NCI-H1048 (cell line): ENCODE measurements at places on chromosomes 11 and 22.

DNA sequence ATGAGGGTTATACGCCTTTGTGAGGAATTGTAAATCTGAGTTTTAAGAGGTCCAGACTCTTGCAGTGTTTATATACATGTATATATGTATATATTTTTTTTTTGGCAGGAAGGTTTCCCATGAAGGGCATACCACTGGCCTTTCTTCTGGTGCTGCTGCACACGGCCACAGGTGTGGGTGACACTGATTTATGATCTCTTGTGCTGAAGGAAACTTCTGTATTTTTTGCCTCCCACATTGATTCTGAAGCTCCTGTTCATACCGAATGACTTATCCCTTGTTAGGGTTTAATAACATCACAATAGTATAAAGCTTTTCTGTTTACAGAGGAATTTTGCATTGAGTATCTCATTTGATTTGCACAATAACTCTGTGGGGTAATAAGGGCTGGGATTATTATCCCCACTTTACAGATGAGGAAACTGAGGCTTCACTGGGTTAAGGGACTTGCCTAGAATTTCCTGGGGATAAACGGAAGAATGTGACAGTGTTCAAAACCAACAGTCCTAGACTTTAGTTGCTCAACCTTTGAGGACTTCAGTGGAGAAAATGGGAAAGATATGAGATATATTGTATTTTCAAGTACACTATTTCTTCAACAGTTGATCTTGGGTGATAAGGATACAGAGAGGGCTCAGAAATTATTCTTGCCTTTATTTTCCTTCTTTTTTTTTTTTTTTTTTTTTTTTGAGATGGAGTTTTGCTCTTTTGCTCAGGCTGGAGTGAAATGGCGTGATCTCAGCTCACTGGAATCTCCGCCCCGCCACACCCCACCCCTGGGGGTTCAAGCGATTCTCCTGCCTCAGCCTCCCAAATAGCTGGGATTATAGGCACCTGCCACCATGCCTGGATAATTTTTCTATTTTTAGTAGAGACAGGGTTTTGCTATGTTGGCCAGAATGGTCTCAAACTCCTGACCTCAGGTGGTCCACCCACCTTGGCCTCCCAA, 70.1 kb downstream of the MICAL2 start:
- DNase-seq = no peak

DNA sequence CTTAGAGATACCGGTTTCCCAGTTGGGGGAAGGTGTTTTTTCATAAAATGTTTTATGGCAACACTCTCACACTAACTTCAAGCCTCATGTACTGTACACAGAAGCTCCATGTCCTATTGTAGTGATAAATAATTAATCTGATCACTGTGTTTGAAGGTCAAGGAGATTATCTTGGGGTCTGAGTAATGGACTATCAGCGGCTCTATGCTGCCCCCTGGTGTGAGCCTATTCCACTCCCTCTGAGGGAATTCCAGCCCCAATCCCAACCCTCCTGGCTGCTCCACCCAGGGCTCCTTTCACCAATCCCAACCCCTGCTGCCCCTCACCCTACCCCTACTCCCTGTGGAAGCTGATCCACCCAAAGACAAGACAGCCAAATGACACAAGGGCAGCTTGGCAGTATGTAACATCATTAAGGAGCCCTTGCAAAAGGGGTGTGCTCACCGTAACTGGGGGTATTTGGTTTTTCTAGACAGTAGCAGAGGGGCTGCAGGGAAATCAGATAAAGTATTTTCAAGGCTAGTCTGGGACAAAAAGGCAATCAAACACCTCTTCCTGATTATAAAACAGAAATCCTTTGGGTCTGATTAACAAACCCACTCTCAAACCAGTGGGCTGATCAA, 22.3 kb downstream of the HPS4 start:
- no peak for DNase-seq

GRCh38 chr11:73216465-73216864, 1.6 kb upstream of the P2RY2 start:
- DNase-seq = no peak

- DNase-seq = no peak
Observed at GRCh38 chr22:28015046-28015425, 96.0 kb upstream of the PITPNB start.

GRCh38 chr11:91654686-91655085, 569.9 kb upstream of the FAT3 start:
- no peak for DNase-seq

- DNase-seq = no peak
Observed at GRCh38 chr22:43011079-43011478, 3.9 kb downstream of the PACSIN2 start.

GRCh38 chr22:17199003-17199731, 20.1 kb downstream of the ADA2 start:
- no peak for DNase-seq

GRCh38 chr22:37330200-37331033, 48.1 kb downstream of the CYTH4 start:
- DNase-seq = no peak

DNA sequence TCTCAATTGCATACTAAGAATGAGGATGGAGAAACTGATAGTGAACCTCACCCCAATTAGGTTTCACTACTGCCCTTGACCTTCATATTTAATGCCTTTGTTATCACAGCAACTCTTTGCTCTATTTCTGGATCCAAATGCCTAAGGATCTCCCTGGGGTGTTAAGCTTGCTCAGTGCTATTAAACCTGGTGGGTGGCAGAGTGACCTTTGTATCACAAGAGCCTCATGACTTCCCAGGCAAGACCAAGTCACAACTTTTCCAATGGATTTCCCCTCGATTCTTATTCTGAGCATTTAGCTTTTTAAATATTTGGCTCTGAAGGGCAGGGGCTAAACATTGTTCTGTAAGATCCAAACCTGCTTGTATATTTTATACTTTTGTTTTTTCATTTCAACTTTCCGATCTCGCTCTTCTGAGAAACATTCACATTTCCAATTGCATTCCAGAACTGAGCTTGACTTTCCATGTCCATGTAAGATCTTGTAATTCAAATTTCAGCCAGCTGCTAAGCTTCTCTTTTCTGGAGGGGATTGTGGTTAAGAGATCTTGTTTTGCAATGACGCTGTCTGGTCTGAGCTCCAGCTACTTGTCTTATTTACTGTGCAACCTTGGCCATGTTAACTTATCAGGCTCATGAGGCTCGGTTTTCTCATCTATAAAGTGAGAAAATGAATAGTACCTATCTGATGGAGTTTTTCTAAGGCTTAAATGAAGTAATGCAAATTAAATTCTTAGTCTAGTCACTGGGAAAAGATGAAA, 6.4 kb upstream of the EHF start:
- no peak for DNase-seq

DNA sequence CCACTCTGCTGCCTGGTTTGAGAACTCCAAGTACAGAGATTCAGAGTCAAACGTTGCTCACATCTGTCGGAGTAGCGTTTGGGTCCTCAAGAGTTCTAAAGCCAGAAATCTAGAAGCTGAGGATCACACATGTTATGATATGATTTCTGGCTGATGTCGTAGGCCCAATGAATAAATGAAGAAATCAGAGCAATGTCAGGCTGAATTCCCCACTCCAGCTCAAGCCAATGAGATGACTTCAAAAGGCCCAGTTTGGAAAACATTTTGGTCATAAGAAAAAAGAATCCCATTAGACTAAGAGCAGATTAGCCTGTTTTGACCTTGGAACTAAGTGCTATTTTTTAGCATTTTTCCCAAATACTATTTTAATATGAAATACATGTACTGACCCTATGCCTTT, 106.7 kb downstream of the ETS1 start:
- no peak for DNase-seq

DNA sequence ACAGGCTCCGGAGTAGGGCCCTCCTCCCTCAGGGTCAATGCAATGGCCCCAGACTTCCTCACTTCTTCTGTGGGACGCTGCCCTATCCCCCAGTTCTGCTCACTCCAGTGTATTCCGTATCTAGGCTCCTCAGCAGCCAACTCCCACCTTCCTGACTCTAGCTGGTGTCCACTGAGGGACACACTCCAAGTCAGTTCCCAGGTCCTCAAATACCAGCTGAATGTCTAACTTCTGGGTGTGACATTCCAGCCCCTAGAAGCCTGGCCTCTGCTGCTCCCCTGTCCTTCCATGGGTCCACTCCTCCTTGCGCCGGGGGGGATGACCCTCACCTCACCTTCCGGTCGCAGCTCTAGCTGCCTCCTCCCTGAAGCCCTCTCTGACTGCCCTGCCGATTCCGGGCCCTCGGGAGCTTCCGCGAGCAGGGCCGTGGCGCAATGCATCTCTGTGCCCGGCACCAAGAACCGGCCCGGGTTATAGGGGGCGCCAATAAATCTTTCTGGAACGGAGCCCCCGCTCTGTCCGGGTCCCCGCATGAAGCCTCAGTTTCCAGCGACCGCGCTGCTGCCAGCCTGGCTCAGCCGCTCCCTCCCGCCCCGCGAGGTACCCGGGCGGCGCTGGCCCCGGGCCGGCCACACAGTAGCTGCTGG, 15.4 kb downstream of the BAD start:
- DNase-seq = no peak

- DNase-seq = no peak
Observed at GRCh38 chr22:37610480-37611129, 2.0 kb downstream of the GGA1 start.

DNA sequence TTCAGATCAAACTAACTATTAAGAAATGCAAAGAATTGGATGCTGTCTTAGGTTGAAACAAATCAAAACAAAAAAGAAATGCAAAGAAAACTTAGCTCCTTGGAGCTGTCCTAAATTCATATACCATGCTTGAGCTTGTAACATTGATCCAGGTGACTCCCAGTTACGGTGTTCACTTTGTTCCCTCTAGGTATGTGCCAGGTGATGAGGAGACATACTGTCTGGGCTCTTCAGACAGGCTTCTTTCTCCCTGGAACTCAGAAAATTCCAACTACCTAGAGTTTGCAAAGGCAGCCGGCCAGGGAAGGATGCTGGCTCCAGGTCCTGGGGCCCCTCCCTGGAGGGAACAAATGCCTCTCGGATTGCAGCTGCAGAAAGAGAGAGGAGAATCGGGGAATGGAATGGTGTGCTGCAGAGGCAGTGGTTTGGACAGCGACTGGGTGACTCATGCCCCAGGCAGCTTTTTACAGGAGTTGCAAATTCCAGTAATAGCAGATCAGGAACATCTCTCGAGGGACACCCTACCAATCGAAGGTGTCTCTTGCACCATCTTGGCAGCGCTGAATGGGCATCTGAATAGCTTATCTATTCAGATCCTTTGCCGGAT, 12.3 kb upstream of the ASPHD2 start:
- DNase-seq = no peak

- no peak for DNase-seq
Observed at GRCh38 chr11:92955860-92956259, 13.6 kb upstream of the MTNR1B start.

GRCh38 chr11:111419181-111419580, 40.1 kb upstream of the POU2AF1 start:
- no peak for DNase-seq

DNA sequence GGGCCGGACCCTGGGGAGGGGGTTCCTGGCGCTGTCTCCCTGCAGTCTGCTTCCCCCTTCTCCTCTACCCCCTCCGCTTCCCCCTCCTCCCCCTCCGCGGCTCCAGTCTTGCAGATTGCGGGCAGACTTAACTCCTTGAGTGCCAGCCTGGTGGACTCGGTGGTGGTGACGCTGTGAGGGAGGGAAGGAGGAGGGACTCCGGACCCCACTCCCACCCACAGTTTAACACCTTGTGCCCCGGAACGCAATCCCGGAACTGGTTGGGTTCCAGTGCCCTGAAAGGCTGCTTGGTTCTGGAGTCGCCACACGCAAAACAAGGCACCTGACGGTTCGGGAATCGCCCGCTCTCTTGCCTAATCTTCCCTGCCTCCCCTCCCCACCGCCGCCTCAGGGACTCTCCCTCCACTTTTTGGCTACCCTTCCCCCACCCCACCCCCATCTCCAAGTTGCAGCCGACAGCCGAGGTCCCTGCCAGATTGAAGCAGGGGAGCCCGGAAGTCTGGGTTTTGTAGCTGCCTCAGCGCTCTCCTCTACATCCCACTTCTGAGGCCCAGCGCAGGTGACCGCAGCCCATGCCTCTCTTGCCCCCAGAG, 3.9 kb upstream of the BCL9L start:
- peak; percentile 42 for DNase-seq

- peak; percentile 62 for DNase-seq
Observed at GRCh38 chr22:30386960-30387827, at the start of gene RNF215. RNF215 (minus strand) TSS chr22:30387411; CDS start chr22:30387313, 98 bp downstream.

GRCh38 chr11:99257131-99257530, 236.4 kb downstream of the CNTN5 start:
- no peak for DNase-seq

DNA sequence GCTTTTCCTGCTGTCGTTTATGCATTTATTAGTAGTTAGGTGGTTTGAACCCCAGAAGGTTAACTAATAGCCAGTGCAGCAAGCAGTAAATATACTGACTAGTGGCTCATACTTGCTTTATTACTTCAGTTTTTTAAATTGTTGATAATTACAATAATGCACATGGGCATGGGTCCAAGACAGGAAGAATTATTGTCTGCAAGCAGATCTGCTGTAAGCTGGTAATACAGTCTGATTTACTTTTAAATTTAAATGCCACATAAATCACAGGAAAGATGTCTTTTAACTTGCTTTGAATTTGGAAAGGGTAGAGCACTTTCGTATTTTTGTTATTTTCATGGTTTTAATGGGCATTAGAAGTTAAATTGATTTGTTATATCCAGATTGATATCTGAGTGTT, 27.1 kb downstream of the APLP2 start:
- DNase-seq = no peak

DNA sequence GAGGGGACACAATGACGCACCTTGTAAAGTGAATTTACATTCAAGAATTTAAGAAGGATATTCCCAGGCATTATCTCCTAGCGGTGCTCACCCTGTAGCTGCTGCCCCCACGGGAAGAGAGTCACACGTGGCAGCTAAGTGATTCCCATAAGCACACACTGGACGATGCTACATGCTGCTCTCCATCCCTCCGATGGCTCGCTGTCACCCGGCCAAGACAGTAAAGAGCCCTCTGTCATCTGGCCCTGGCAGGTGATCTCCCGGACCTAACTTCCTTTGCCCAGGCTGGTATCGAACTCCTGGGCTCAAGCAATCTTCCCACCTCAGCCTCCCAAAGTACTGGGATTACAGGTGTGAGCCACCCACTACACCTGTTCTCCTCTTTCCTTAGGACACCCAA, 39.9 kb upstream of the IGSF9B start:
- DNase-seq = no peak
